ENCODE measurements at places on chromosomes 1 and 21.

DNA sequence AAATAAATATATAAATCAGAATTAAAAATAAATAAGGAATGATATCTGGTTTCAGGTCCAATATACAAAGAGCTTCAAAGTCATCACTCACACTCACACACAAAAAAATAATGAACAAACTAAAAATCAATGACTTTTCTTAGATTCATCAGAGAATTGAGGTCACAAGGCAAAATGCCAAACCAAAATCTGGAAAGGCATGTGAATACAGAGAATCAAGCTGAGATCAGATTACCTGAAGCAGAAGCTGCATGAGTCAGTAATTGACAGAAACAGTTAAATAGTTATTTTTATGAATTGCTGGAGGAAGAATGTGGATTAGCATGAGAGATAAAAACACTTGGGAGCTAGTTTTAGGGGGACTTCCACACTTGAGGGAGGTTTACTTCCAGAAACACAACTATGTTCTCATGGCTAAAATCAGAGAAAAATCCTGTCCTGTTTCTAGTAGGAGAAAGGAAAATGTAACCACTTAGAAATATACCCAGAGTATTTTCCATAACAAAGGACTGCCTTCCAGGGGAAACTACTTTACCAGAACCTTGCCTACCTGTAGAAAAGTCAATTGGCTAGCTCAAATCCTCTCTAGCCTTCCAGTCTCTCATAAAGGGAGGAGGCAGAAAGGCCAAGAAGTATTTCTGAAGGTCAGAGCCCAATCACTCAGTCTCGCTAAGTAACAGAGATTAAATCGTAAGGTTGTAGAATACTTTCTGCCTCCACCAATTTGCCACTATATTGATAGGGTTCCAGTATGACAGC lies 536.6 kb upstream of the NR5A2 start:
- no peak for DNase-seq

DNA sequence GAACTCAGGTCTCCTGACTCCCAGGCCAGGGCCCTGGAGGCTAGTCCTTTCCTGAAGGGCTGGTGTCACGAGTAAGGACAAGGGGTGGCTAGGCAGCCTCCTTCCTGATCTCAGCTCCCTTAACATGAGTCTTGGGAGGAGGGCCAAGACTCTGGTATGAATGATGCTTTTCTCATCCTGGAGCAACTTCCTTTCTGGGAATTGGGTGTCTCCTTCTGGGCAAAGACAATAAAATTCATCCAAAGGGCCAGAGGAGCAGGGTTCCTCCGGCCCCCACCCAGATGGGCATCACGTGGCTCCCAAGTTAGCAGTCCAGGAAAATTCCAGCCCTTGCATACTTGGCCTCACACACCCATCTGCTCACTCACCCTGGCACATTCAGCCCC lies at the start of gene FAM167B:
Gene FAM167B (plus strand): TSS at position 335 of the 386 bp plus-strand sequence. CDS start 200 bp downstream, outside the sequence.
- no peak for DNase-seq

- DNase-seq: no peak
These were observed 7.2 kb upstream of the C8B start for GRCh38 chr1:56972976-56973375.

- DNase-seq: no peak
These were observed 257.2 kb downstream of the PLPP3 start for GRCh38 chr1:56322211-56322610.

DNA sequence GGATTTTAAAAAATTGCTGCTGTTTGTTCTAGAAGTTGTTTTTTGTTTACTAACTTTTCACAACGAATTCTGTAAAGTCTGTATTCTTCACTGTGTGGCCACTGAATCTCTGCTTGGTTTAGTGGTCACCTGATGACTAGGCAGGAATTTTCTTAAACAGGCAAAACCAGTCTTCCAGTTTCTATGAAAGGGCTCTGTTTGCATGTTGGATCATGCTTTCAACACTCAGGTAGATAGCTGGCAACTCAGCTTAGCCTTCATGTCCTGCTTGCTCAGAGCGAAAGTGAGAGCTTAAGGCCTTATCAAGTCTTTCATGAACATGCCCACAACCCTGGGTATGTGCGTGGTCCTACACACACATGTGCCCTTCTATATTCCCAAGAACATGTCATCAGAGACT lies 52.4 kb upstream of the CCDC190 start:
- DNase-seq: peak; percentile 53

GRCh38 chr1:16433030-16433429 lies 4.2 kb downstream of the SPATA21 start:
- DNase-seq: no peak

DNA sequence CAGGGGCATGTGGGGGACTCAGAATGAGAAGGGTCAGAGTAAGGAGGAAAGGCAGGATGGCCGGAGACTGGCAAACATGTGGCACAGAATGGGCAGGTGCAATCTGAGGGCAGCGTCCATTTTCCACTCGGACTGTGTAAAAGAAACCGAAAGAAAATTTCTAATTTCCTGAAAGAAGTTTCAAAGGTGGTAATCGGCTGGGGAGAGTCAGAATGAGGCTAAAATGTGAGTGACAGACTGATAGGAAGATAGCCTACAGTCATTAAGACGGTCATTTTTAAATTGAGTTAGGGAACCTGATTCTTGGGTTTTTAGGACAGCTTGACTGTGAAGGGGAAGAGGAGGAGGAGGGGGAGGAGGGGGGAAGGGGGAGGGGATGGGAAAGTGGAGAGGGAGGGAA lies 23.6 kb downstream of the COA6 start:
- DNase-seq: no peak

DNA sequence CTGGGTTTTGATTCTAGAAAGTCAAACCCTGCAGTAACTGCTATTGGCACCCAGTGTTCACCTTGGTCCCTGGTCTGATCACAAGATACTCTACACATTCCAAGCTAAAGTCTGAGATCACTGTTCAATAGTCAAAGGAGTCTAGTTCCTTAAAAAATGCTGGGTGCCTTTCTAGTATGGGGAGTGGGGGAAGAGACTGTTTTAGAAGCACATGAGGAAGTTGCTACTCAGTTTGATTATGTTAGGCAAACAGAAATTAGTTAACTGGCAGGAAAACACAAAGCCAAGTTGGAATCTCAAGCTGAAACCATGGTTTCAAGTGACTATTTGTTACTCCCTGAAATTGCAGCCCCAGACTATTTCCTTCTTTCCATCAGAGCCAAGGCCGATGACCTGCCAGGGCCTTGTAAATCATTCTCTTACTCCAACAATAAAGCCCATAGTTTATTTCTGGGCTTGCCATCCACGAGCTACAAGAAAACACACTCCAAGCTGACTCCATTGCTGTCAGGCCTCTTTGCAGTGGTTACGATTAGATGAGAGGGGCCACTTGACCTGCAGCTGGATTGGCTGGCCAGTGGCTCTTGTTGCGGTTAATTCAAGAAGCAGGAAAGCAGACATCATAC lies 21.1 kb upstream of the VTCN1 start:
- DNase-seq: peak; percentile 18

GRCh38 chr1:17569200-17570139 lies 30.0 kb downstream of the ARHGEF10L start:
- peak; percentile 66 for DNase-seq

GRCh38 chr1:202698276-202698675 lies 12.0 kb downstream of the SYT2 start:
- DNase-seq: no peak

DNA sequence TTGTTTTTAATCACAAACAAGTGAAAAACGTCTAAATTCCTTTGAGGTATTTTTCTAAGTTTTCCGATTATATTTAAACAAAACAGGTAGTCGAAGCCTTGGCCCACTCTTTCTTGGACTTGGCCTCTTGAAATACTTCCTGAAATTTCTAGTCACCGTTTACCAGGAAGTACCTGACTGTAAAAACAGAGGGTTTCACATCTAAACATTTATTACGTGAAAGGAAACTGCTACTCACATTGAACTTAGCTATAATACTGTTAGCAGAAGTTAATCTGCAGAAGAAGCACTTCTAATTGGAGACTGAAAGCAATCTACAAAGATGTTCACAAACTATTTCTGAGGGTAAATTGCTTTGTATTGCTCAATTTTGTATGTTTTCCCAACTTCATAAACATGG lies 526.0 kb upstream of the ADGRL4 start:
- no peak for DNase-seq

- DNase-seq: no peak
These were observed 57.8 kb downstream of the CNST start for GRCh38 chr1:246624091-246624490.

- peak; percentile 72 for DNase-seq
These were observed 218.8 kb upstream of the CAMK1G start for GRCh38 chr1:209364716-209365115.

- no peak for DNase-seq
These were observed 49.5 kb upstream of the NPL start for GRCh38 chr1:182740120-182740519.

DNA sequence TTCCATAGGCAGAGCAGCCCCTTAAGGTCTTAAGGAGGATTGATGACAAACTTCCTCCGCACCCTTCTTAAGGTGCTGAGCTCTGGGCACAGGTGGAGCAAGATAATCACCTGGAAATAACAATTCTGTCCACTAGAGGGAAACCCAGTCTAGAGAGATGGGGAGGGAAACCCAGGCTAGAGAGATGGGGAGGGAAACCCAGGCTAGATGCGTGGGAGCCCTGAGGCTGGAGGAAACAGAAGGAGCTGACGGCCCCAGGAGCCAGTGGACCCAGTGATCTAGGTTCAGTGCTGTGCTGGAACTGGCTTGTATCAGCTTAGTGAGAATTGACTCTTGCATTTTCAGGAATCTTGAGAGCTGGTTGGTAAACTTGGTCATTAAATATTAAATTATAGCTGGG lies 17.8 kb upstream of the MYCL start:
- DNase-seq: no peak
